ENCODE measurements at places on chromosomes 11 and 22. TPM values are rescaled to one million over a fixed set of nuclear protein-coding genes. Genes with fewer than 3 reads are reported as not detected.
A peak's percentile ranks its signal among the peaks of the same experiment; 100 is the strongest.

DNA sequence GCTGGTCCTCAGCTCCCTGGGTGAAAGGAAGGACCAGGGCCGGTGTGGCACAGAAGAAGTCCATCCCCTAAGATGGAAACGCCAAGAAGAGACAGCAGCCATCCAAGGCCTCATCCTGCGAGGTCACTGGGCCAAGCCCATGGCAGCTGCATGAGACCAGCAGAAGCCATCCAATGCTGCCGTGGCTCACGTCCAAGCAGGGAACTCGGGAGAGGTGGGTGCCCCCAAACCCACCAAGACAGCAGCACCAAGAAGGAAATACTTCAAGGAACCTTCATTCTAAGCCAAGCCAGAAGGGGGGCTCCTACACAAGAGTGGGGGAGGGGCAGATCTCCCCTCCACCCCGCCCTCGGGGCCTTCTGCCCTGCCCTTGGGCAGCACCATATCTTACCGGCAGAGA, 49.6 kb downstream of the IGSF9B start:
- DNase-seq, result no peak
- no peaks in the 10 kb centered on the region for H3K27me3 ChIP-seq
- H3K36me3 ChIP-seq, result peaks cover 62% of the 10 kb centered on the region
- H3K4me1 ChIP-seq, result no peaks in the 10 kb centered on the region
- H3K4me3 ChIP-seq, result no peak overlapping the region

- DNase-seq, result peak; percentile 66
- peaks cover 59% of the 10 kb centered on the region for H3K4me1 ChIP-seq
- H3K4me3 ChIP-seq, result no peak overlapping the region
- no peaks in the 10 kb centered on the region for H3K27me3 ChIP-seq
Observed at GRCh38 chr22:42937164-42937843, 77.6 kb downstream of the PACSIN2 start.

Gene KRTAP5-1
- not detected for total RNA-seq

DNA sequence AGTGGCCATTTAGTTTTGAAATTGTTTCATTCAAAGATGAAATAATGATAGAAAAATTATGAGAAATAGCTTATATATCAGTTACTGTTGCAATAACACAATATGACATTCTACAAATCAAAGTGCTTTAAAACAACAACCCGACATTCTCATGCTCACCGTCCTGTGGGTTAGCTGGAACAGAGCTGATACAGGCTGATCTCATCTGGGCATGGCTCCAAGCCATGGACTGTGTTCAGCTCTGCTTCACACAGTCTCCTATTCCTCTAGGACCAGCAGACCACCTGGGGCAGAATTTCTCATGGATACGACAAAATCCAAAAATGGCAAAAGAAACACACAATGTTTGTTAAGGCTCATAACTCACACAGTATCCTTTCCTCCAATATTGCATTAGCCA, 178.6 kb downstream of the CNTN5 start:
- H3K27me3 ChIP-seq, result no peaks in the 10 kb centered on the region
- H3K27ac ChIP-seq, result no peak overlapping the region
- H3K4me1 ChIP-seq, result no peaks in the 10 kb centered on the region
- H3K36me3 ChIP-seq, result no peaks in the 10 kb centered on the region

DNA sequence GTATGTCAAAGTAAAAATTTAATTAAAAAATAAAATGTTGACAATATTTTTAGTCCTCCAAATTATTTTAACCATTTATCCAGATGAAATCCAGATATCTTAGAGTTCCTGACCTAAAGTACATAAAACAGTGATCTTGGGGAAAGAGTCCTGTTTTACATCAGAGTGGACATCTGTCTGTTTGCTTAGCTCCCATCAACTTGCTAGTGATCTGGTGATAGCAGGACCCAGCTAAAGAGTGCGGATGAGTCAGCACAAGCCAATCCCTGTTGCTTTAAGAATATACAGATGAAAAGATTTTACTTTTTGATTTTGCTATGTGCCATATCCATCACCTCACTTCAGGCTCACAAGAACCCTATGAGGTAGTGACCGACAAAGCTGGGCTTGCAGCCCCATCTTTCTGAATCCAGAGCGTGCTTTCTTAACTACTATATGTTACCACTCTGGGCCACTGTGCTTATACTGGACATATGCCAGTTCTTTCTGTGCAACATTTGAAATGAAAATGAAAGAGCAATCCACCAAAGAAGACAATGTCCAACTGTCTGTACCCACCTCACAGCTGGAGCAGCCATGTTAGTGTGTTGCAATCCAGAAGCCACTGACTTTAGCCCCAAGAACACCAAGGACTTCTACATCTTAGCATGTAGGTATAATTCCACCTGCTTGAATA, 167.6 kb upstream of the SESN3 start:
- no peak for DNase-seq
- no peaks in the 10 kb centered on the region for H3K4me1 ChIP-seq
- H3K27me3 ChIP-seq, result no peaks in the 10 kb centered on the region
- H3K36me3 ChIP-seq, result no peaks in the 10 kb centered on the region
- no peak overlapping the region for H3K27ac ChIP-seq

Gene FXYD2
- total RNA-seq, result 6.7 TPM

Gene KRTAP5-2
- not detected for total RNA-seq

DNA sequence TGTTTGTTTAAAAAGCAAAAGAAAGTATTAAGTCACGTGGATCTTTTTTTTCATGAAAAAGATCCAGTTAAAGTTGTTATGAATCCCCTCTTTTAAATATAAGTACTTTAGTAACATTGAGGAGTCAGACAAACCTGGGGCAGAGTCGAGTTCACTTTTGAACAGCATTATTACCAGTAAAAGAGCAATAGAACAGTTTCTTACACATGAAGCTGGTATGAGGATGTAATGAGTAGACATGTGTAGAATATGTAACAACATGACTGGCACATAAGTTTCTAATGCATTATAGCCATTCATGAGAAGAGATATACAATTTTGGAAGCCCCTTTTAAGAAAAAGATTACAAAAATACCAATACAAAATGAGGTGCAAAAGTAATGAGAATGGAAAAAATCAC, 7.6 kb upstream of the MUC15 start:
- H3K27ac ChIP-seq, result no peak overlapping the region
- no peaks in the 10 kb centered on the region for H3K27me3 ChIP-seq
- DNase-seq, result no peak

Gene RTN4RL2
- 0.23 TPM for total RNA-seq

Gene IGLL1
- not detected for total RNA-seq

Gene OR4X1
- not detected for total RNA-seq

Gene CENPM
- total RNA-seq, result 63.1 TPM

Gene ATP6V1E1
- total RNA-seq, result 68.1 TPM

Gene SGSM1
- 0.13 TPM for total RNA-seq

Gene MORC2
- total RNA-seq, result 23.0 TPM

DNA sequence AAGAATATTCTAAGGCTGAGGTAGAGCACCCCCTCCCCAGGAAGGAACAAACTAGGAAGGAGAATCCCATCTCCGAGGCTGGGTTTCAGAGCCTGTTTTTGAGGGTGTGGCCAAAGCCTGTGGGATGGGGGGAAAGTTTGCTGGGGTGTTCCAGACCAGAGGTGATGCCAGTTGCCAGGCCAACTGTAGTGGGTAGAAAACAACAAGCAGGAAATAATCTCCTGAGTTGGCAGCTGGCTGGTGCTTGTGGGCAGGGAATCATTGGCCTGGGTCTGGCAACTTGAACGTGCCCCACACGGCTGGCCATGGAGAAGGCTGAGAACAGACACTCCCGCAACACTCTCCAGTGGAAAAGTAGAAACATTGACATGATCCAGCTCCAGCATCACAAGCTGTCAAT, 385.6 kb downstream of the ETS1 start:
- no peaks in the 10 kb centered on the region for H3K27me3 ChIP-seq
- H3K4me1 ChIP-seq, result peaks cover 9% of the 10 kb centered on the region
- no peak overlapping the region for H3K27ac ChIP-seq
- DNase-seq, result no peak
- H3K36me3 ChIP-seq, result peaks cover 1% of the 10 kb centered on the region

- no peak overlapping the region for H3K4me3 ChIP-seq
- no peak overlapping the region for H3K27ac ChIP-seq
- H3K4me1 ChIP-seq, result no peaks in the 10 kb centered on the region
- no peaks in the 10 kb centered on the region for H3K36me3 ChIP-seq
- H3K27me3 ChIP-seq, result peaks cover 2% of the 10 kb centered on the region
Observed at GRCh38 chr11:45745065-45745811, 59.7 kb upstream of the SLC35C1 start.

DNA sequence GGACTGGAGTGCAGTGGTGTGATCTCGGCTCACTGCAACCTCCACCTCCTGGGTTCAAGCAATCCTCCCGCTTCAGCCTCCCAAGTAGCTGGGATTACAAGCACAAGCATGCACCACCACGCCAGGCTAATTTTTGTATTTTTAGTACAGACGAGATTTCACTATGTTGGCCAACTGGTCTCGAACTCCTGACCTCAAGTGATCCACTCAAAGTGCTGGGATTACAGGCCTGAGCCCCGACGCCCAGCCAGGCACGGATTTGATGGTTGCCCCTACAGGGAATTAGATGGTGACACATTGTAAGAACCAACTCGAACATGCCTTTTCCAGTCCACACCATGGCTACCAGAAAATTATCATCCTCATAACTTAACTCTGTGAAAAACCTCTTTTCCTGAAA, 26.8 kb upstream of the RTL6 start:
- H3K27ac ChIP-seq, result no peak overlapping the region
- H3K4me3 ChIP-seq, result no peak overlapping the region
- peaks cover 16% of the 10 kb centered on the region for H3K27me3 ChIP-seq
- H3K4me1 ChIP-seq, result no peaks in the 10 kb centered on the region
- no peak for DNase-seq

Gene MPPED1
- not detected for total RNA-seq

Gene RBMXL2
- not detected for total RNA-seq

GRCh38 chr11:32113200-32113919, 22.5 kb downstream of the RCN1 start:
- DNase-seq, result no peak
- H3K27me3 ChIP-seq, result peaks cover 2% of the 10 kb centered on the region
- H3K4me3 ChIP-seq, result no peak overlapping the region
- no peak overlapping the region for H3K27ac ChIP-seq

Gene SLCO2B1
- not detected for total RNA-seq

Gene INS
- total RNA-seq, result not detected

DNA sequence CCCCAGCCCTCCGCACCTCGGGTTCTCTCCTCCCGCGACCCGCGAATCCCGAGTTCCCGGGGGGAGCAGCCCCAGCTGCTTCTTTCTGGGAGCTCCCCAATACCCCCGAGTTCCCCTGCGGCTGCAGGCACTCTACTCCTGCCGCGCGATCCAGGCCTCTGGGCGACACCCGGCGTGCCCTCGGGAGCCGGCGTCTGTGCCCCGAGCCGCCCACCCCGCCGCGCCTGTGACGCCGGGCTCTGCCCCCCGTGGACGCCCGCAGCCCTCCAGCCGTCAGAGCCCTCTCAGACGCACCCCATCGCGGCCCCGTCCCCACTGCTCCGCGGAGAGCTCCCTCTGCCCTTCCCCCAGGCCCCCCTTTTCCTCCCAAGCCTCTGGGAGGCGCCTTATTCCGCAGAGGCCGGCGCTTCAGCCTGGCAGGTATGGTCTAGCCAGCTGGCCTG, 422 bp downstream of the GLB1L2 start:
- H3K36me3 ChIP-seq, result no peaks in the 10 kb centered on the region
- peaks cover 12% of the 10 kb centered on the region for H3K4me1 ChIP-seq
- H3K4me3 ChIP-seq, result peak overlapping the region; percentile 66
- H3K27ac ChIP-seq, result no peak overlapping the region
- peak; percentile 18 for DNase-seq

GRCh38 chr11:65767406-65767805, 13.4 kb downstream of the AP5B1 start:
- H3K4me1 ChIP-seq, result peaks cover 4% of the 10 kb centered on the region
- DNase-seq, result no peak
- no peaks in the 10 kb centered on the region for H3K36me3 ChIP-seq

GRCh38 chr11:19984048-19984742, 176.1 kb downstream of the DBX1 start:
- no peaks in the 10 kb centered on the region for H3K36me3 ChIP-seq
- peaks cover 3% of the 10 kb centered on the region for H3K27me3 ChIP-seq
- H3K4me3 ChIP-seq, result no peak overlapping the region
- no peak overlapping the region for H3K27ac ChIP-seq
- peaks cover 3% of the 10 kb centered on the region for H3K4me1 ChIP-seq

Gene FGF19
- total RNA-seq, result not detected

- DNase-seq, result no peak
- H3K4me1 ChIP-seq, result peaks cover 30% of the 10 kb centered on the region
- H3K36me3 ChIP-seq, result no peaks in the 10 kb centered on the region
- H3K27ac ChIP-seq, result no peak overlapping the region
- no peaks in the 10 kb centered on the region for H3K27me3 ChIP-seq
Observed at GRCh38 chr11:121365304-121365703, 72.7 kb downstream of the SC5D start.

Gene CRYBB1
- total RNA-seq, result not detected

Gene KMT5B
- 17.9 TPM for total RNA-seq

Gene MMP1
- total RNA-seq, result not detected
